ENCODE measurements at places on chromosomes 16 and 17.

DNA sequence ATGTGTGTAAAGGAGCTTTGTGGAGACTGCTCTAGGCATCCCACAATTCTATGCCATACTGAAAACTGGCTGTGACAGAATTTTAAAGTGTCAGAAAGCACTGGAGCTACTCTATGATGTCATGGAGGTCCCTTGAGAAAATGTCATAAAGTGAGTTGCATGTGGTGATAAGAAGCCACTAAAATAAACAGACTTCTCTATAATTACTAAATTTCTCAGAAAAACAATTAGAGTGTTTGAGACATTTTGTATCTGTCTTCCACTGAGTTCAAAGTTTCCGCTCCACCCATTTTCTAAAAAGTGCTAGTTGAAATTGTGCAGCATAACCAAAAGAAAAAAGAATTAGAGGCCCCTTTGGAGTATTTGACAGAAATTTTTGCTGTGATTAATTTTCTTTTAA lies 603.9 kb downstream of the KCNJ2 start:
- DNase-seq, result no peak

GRCh38 chr16:76943921-76944320 lies 247.1 kb upstream of the MON1B start:
- no peak for DNase-seq

- DNase-seq, result no peak
These were observed 440.6 kb downstream of the HS3ST3B1 start for GRCh38 chr17:14741491-14741890.

DNA sequence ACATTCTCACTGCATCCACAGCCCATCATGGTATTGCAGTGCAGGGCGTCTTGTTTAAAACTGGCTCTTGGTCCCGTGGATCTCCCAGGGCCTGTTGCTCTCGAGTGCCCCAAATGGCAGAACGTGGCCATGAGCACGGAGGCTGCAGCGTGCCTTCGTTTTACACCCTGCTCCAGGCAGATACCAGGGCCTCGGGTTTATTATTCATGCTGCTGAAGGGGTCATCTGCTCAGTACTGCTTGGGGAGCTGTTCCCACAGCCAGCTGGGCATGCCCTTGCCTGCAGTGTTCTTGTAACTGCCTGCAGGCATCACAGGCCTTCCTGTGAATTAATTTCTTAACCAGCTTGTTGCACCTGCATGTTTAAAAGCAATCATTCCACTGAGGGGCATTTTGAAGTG lies 129.7 kb upstream of the CHMP6 start:
- DNase-seq, result peak; percentile 9

DNA sequence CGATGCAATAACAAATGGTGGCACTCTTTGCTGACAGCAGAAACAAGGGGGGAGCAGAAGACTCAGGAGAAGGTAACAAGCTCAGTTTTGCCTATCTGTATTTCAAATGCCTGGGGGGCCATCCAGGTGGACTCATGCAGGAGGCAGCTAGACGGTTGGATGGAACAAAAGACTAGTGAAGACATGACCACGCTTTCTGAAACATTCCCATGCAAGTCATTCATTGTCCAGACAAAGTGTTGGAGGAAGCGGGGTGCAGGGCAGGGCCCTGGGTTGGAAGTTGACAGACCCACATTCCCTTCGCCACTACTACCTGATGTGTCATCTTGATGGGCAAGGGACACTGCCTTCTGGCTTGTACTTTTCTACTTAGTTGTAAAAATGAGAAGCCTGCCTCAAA lies 29.8 kb upstream of the CRYBA1 start:
- no peak for DNase-seq

DNA sequence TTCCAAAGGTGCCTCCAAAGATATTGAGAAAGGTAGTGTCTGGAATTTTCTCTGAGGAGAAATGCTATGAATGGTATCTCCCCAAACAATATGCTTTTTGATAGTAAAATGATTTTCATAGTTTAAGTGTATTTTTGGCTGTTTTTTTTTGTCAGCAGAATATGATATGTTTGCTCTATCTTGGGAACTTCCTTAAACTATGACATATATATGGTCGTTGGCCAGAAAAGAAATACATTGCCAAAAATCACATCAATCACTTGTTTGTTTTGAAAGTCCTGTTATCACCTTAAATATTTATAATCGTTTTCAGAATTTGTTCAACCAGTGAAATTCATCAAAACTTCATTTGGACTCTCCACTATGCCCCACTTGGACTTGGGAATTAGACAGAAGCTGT lies 816.9 kb downstream of the CDH11 start:
- no peak for DNase-seq

DNA sequence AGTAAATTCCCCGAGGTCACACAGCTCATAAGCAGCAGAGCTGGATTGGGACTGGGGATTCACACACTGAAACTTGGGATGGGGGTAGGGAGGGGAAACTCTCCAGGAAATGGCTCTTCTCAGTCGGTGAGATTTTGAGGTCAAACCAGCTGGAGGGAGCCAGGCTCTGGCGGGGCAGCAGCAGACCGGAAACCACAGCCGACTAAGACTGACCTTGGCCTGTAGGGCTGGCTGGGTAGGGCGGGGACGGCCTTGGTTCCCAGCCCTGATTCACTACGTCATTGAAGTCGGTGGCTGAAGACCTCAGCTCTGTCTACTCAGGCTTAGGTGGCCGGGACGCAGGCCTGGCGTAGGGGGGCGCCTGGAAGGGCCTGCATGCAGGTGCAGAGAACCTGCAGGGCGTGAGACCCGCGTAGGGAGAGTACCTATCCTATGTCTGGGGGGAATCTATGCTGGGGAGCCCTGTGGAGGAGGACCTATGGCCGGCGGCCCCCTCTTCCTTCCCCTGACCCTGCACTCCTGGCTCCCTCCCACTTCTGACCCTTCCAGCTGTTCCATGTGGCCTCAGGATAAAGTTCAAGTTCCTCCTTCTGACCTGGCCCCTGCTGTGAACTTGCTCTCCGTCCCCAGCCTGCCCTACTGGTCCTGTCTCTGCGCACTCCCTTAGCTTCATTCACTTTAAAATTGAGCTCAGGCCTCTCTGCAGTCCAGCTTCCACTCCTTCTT lies 11.9 kb upstream of the SLC4A1 start:
- DNase-seq, result no peak

- no peak for DNase-seq
These were observed 9.1 kb upstream of the MED9 start for GRCh38 chr17:17467720-17468119.

All from effector CD8-positive, alpha-beta T cell (primary cell).